ENCODE measurements at places on chromosomes 3 and 15.

GRCh38 chr15:34793901-34794300 is 1.4 kb downstream of the ACTC1 start:
- DNase-seq: no peak

DNA sequence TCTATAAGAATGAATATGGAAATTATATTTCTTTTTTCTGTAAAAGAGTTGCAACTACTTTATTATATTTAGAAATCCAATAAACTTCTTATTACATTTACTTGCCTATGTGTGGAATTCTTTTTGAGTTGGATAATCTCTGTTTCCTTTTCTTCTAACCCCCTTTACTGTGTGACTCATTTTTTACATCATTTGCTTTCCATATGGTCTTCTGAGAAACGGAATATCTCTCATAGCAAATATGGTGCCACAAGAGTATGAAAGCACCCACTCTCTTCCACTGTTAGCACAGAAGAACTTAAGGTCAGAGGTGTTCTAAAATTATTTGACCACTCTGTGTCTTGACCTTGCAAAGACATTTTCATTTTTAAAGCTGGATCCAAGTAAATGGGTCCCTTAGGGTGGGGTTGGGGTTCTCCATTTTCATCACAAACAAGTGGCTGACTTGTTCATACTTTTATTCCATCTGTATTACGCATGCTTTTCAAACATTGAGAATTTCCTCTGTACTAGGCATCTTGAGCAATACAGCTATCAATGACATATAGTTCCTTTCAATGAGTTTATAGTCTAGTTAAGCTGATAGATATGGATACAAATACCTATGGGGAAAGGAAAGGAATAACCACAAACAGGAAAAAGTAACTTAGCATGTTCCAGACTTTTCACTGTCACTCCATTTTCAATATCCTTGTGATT is 281.1 kb upstream of the TPRG1 start:
- DNase-seq: no peak

DNA sequence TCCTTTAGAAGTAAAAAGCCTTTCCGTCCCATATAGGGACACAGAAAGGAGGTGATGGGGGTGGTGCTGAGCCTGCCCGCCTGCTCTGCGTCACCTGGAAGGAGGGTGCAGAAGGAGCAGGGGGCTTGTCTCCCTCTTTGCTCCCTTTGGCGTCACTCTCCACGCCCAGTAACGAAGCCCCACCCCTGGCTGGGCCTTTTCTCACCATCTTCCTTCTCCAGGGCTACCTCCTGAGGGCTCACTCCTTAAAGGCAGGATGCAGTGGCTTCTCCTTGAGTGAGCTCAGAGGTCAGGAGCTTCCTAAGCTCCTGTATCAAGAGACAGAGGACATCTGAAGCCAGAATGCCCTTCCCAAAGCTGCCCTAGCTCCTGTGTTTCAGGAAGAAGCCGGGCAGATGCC is 31.5 kb downstream of the SLCO3A1 start:
- DNase-seq: no peak

GRCh38 chr3:50320853-50321335 is 1.7 kb downstream of the HYAL2 start:
- DNase-seq: no peak

DNA sequence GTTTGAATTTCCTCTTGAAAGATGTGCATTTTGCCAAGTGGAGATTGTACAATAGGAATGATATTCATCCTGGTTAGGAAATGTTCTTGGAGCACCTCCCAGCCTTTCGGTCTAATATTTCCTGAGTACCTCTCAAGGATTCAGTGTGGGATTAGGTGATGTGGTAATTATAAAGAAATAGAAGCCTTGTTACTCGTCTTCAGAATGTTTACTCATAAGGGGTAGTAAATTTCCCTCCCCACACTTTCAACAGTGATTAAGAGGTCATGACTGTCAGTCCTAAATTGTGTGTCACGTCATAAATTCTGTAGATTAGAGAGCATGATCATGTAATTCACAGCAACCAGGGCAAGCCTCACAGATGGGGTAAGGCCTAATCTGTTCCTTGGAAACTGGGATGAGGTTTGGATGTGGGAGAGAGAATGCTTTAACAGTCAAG is 633.1 kb upstream of the TBL1XR1 start:
- no peak for DNase-seq

All from SIG-M5 (cell line).